ENCODE measurements at places on chromosomes 1 and 21. TPM values are rescaled to one million over a fixed set of nuclear protein-coding genes. Genes with fewer than 3 reads are reported as not detected.
A peak's percentile ranks its signal among the peaks of the same experiment; 100 is the strongest.

Gene TRIM45
- 4.1 TPM for total RNA-seq

DNA sequence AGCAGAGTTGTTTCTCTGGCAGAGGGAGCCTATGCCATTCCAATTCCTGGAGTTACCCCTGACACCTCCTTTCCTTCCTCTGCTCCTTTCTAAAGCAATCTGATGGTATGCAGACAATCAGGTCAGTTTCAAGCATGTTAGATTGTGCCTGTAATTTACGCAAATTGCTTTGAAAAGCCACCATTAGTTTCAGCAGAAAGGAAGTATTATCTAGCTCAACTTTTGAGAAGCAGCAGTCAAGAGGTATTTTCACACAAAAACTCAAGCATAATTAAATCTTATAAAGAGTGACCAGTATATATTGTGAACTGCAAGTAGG lies 2.2 kb downstream of the ERRFI1 start:
- DNase-seq = no peak

GRCh38 chr1:41997153-41997552 lies 78.4 kb upstream of the HIVEP3 start:
- DNase-seq = no peak

- DNase-seq = peak; percentile 86
Observed at GRCh38 chr1:88774151-88774556, 90.1 kb downstream of the PKN2 start.

Gene ELAPOR1
- 110 TPM for total RNA-seq

GRCh38 chr1:8373581-8374241 lies 55.8 kb downstream of the SLC45A1 start:
- DNase-seq = peak; percentile 48

Gene MAP3K7CL
- total RNA-seq = 1.9 TPM

DNA sequence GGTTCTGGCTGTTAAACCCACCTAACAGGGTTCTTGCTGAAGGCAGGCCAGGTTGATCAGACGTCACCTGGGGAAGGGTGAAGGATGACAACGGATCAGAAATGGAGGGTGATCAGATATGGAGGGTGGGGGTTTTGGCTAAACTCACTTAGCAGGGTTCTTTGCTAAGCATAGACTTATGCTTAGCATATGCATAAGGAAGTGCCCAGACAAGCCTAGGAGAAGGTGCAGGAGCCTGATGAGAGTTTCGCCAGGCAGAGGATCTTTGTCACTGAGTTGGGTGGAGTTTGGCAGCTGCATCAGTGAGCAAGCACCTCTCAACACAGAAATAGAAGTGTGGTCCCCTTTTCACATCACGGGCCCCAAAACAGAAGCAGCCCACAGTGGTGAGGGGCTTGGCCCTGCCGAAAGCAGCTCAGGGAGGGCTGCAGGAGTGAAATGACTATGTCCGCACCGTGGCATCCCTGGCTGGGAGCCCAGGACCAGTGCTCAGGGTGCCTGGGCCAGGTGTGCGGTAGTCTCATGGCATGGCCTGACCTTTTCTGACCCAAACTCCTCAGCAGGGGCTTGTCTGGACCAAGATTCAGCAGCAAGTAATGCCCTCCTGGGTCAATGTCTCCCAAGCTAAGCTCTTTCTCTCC lies 101.6 kb downstream of the AJAP1 start:
- DNase-seq = no peak

- DNase-seq = no peak
Observed at GRCh38 chr1:216688127-216688657, 35.0 kb downstream of the ESRRG start.

Gene SLC6A17
- 0.19 TPM for total RNA-seq
